ENCODE measurements at places on chromosomes 2 and 18.
A peak's percentile ranks its signal among the peaks of the same experiment; 100 is the strongest.

DNA sequence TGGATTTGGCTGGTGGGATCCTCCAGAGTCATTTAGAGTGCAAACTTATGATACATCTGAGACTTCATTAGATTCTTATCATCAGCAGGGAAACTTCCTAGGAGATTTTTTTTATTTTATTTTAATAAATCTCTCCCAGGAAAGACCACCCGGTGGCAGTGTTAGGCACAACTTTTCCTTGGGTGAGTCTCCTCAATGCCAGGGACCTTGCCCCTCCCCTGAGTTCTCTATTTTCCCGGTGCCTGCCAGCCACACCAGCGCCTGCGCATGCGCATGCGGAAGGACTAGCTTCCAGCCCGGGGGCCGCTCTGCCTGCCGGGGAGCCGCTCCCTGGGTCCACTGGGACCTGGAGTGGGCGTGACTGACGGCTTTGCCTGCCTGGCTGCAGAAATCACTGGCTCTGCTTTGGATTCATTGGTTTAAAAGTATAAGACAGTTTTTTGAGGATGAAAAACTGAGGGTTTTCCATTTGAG is 86.6 kb downstream of the TMEM182 start:
- peak; percentile 90 for DNase-seq

GRCh38 chr2:27262379-27263286 is at the start of gene SLC30A3:
Gene SLC30A3, minus strand, starts transcription at chr2:27263047. Its CDS starts 141 bp downstream, at chr2:27262906.
- peak; percentile 78 for DNase-seq

DNA sequence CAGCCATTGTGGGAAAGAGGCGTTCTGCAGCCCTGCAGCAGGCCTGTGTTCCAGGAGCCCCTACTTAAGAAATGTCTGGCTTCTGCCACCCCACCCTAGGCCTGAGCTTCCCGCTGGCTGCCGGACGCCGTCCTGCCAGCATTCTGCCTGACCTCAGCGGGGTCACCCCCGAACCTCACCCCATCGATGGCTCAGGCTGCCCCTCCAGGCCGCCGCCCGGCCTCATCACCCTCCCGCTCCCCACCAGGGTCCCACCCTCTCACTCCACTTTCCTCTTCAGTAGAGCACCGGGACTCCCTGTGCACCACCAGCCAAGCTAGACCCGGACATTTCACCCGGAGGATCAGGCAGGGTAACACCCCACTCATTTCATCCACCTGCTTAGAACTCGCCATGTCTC is 73.6 kb upstream of the SALL3 start:
- DNase-seq, result no peak

DNA sequence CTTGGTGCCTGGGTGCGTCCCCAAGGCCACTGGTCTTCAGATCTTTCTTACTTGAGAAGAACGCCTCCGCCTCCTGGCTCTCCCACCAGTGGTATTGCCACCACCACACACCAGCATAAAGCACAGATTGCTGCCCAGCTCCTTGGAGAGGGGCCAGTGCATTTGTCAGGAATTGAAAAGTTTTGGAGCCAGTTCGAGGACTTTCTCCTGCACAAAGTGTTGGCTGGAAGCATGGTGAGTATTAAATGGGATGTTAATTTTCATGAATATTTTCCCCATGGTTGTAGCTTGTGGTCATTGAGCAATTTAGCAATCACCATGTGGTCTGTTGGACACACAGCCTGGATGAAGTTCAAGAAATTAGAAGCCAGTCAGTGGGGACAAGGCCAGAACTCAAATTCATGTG is 684.6 kb upstream of the FANCL start:
- no peak for DNase-seq

GRCh38 chr18:63177919-63178821 is 141.4 kb downstream of the BCL2 start:
- DNase-seq, result no peak

- no peak for DNase-seq
Observed at GRCh38 chr2:154686162-154686561, 12.3 kb upstream of the KCNJ3 start.

DNA sequence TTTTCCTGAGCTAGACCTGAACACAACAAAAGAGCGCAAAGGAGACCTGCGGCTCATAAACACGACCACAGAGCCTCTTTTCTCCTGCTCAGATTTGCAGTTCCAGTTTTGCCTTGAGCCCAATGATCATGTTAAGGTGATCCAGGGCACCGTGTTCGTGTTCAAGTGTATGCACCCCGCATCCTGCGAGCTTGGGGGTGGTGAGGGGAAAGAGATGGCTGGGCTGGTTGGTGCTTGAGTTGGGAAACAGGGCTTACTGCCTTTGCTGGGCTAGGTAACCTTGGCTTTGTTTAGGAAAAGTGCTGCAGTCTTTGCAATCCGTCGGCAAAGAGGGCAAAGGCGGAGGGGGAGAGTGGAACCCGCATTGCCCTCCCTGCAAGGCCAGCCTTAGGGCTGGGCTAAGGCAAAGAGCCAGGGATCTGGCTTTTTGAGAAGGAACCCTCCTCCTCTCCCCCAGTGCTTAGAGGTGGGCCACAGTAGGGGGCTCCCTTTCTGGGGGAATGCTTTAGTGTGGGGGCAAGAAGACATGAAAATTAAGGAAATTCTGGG is 1.3 kb downstream of the HOXD10 start:
- peak; percentile 11 for DNase-seq

GRCh38 chr2:160180172-160180571 is 19.9 kb downstream of the ITGB6 start:
- DNase-seq, result no peak

GRCh38 chr2:63740943-63741342 is 100.8 kb upstream of the UGP2 start:
- no peak for DNase-seq

- no peak for DNase-seq
Observed at GRCh38 chr2:239312081-239312511, 88.7 kb downstream of the HDAC4 start.

DNA sequence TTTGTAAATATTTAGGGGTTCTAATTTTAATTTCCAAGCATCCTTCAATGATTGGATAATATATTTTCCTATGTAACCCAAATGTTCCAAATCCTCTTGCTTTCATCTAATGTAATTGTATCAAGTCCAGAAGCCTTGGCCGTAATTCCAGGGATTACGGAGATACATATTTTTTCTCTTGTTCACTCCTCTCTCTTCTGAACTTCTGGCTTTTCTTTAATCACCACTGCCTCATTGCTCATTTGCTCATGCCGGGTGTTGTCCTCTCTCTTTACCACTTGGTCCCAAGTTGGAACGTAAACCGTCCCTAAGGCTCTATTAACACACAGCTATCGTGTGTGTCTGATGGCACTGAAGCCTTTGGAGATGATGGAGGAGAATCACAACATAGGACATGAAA is 188.7 kb upstream of the COL3A1 start:
- no peak for DNase-seq

DNA sequence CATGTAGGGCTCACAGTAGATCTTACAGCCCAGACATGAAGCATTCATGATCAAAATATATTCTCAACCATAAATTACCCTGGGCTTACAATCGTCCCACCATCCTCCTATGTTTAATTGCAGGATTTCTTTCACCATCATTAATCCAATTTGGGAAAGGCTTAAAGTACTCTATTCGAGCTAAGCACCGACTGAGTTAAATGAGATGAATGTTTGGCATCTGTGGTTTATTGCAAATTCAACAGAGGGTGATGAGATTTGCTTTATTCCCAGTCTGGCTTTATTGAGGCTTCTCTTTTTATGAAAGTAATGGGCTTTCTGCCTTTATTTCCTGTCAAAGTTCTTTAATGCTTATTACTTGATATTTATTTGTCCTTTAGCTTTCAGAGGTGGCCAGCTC is 159.0 kb downstream of the METTL4 start:
- DNase-seq, result no peak

GRCh38 chr2:118046634-118047210 is 32.9 kb upstream of the CCDC93 start:
- DNase-seq, result no peak

- no peak for DNase-seq
Observed at GRCh38 chr2:208490492-208490891, 83.9 kb downstream of the PTH2R start.

GRCh38 chr2:169732583-169733358 is 861 bp upstream of the KLHL23 start:
- no peak for DNase-seq

DNA sequence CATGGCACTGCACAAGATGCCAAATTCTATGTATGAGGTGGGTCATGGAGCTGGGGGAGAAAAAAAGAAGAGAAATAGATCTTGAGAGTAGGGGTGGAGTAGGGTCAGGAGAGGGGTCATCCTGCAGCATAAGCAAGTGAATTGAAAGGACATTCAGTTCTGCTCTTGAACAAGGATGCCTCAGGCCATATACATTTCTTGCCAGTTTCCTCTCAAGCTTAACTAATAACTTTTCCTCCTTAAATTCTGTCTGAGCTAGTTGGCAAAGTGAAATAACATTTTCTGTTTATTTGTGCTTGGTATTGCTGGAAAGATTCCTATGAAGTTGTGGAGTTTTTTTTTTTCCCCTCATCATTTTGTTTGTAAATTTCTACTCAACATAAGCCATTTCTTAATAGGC is 99.0 kb upstream of the LTBP1 start:
- DNase-seq, result no peak

DNA sequence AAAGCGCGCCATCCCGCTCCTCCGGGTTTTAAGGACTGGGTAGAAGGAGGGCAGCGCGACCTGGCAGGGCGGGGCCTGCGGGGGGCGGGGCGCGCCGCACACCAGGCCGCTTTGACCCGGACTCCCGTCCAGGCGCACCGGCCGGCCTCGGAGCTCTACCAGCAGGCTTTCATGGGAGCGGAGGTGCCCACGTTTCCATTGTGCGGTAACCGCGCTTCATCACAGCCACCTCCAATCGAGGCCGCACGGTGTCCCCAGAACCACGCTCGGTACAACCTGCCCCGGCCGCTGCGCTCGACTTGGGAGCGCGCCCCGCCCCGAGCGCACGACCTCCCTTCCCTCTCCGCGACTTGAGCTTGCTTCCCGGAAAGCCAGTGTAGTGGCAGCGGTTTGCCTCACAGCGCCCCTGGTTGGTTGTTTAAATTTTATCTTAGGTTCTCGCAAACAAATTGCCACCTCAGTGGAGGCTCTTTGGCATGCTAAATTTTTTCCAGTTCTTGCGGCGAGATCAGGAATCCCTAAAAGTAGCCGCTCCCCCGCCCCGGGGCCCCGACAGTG is 280 bp upstream of the CYP1B1 start:
- peak; percentile 75 for DNase-seq

- no peak for DNase-seq
Observed at GRCh38 chr2:120235681-120236080, 12.5 kb upstream of the TMEM185B start.

- no peak for DNase-seq
Observed at GRCh38 chr18:69871363-69871762, 76.3 kb downstream of the CD226 start.

- DNase-seq, result no peak
Observed at GRCh38 chr18:24011123-24011917, 3.2 kb upstream of the TTC39C start.

GRCh38 chr2:98445683-98446581 is 1.3 kb downstream of the INPP4A start:
- no peak for DNase-seq

DNA sequence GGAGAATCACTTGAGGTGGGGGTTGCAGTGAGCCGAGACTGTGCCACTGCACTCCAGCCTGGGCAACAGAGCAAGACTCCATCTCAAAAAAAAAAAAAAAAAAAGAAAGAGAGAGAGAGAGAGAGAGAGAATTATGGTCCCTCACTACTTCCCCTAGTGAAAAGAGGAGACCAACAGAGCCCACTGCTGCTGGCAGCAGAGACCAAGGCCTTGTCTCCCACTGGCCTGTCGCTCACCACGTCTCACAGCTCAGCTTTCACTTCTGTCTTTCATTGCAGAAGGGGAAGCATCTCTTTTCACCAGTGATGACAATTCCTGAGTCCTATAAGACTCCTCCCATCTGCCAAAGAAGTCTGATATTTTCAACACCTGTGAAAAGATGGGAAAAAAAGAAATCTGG is 81.3 kb downstream of the CLHC1 start:
- no peak for DNase-seq

DNA sequence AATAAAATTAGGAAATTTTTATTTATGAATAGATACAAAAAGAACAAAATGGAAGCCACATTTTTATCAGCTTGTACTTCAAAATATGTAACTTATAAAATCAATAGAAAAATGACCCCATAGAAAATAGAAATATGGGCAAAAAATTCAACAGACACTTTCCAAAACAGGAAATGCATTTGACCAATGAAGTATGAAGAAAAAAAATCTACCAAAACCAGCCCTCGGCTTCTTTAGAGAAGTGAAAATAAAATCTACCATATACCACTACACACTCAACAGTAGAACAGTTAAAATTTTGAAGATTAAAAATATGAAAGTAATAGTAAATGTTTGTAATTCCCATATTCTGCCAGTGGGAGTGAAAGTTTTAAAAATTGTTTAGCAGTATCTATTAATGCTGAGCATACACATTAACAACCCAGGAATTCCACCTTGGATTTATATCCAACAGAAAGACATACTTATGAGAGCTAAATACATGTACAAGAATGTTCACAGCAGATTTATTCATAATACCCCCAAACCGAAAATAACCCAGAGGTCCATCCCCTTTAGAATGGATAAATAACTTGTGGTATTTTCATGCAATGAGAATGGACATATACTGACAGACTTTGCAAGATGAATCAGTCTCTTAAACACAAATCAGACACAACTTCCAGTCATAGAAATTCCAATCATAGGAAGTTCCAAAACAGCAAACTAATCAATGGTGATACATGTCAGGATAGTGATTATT is 318.0 kb downstream of the FIGN start:
- no peak for DNase-seq

GRCh38 chr2:95574506-95574905 is 17.3 kb upstream of the TRIM43 start:
- no peak for DNase-seq

DNA sequence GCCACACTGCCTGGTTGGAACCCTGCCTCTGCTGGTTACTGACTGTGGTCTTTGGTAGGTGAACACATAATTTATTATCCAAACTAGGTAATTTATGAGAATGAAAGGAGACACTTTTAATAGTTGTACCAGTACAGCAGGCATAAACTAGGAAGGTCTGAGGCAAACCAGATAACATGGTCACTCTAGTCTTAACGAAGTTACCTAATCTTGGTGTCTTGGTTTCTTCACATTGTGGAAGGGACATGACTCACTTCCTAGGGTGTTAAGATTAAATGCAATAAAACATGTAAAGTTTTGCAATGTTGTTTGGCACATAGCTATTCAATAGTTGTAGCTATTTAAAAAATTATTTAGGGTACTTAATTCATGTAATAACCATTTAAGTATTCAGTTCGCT is 23.3 kb downstream of the SPTBN1 start:
- no peak for DNase-seq

All from nephron progenitor cell (in vitro differentiated cells).